ENCODE measurements at places on chromosomes 5 and 9. TPM values are rescaled to one million over a fixed set of nuclear protein-coding genes. Genes with fewer than 3 reads are reported as not detected.

DDX4 gene
- not detected for polyA plus RNA-seq

DNA sequence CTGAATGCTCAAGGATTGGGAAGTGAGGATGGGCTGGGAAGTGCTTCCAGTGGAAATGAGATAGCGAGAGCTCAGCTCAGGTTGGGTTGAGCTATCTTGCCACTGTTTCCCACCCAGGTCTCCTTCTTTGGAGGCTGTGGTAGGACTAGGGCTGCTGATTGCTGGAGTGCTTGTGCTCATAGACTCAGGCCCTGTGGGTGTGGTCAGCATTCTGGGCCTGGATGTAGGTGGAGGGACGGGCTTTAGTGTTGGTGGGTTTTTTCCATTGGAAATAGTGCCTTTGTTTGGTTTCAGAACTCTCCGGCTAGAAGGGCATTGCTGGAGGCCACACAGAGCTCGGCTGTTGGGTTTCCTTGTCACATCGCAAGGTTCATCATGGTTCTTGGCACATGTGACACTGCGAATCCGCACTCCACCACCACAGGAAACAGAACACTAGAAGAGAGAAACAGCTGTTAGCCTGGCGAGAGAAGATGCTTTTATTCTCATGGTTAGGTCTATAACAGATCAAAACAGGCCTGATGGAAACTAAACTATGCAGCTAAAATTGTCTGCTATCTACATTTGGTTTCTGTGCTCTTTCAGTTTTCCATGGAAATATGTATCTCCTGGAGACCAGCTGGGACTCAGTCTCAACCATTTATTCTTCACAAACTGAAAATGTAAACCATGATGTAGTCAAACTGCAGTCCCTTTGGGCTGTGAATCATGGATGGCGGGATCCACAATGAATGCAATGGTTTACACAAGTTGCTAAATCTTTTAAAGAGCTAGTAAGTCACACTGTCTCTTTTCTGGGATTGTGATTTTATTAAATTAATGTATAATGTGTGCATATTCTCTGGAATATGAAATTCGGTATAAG, 136.2 kb downstream of the TARS1 start:
- H3K4me1 ChIP-seq, result no peaks in the 10 kb centered on the region
- no peaks in the 10 kb centered on the region for H3K36me3 ChIP-seq
- DNase-seq, result no peak
- peaks cover 2% of the 10 kb centered on the region for H3K27me3 ChIP-seq

DNA sequence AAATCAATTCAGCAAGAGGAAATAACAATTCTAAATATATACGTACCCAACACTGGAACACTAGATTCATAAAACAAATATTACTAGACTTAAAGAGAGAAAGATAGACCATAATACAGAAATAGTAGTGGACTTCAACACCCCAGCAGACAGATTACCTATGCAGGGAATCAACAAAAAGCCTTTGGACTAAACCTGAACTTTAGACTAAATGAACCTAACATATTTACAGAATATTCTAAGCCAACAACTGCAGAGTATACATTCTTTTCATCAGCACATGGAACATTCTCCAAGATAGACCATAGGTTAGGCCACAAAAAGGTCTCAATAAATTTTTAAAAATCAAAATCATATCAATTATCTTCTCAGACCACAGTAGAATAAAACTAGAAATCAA, 32.9 kb upstream of the BARX1 start:
- H3K36me3 ChIP-seq, result no peaks in the 10 kb centered on the region

PPP1R26 gene
- 5.7 TPM for polyA plus RNA-seq

IL4 gene
- polyA plus RNA-seq, result not detected

DNA sequence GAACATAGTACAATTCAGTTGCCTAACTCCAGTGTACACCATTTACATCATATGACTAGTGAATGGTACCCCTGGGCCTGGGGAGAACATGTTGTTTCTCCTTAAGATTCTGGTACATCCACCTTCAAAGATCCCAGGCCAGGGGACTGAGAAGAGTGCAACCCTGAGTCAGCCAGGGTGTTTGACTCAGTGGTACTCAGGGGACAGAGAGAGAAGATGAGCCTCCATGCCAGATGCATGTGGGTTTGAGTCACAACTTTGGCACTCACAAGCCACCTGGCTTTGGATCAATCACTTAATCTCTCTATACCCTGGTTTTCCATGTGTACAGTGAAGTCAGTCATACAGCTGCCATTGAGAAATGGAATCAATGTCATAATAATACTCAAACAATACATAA, 53.7 kb downstream of the MAP1B start:
- H3K4me1 ChIP-seq, result peaks cover 36% of the 10 kb centered on the region
- H3K36me3 ChIP-seq, result peaks cover 6% of the 10 kb centered on the region
- no peaks in the 10 kb centered on the region for H3K27me3 ChIP-seq
- H3K4me3 ChIP-seq, result no peak overlapping the region
- no peak for DNase-seq
- H3K27ac ChIP-seq, result peak overlapping the region; percentile 43

CNTNAP3B gene
- 29.8 TPM for polyA plus RNA-seq

DNA sequence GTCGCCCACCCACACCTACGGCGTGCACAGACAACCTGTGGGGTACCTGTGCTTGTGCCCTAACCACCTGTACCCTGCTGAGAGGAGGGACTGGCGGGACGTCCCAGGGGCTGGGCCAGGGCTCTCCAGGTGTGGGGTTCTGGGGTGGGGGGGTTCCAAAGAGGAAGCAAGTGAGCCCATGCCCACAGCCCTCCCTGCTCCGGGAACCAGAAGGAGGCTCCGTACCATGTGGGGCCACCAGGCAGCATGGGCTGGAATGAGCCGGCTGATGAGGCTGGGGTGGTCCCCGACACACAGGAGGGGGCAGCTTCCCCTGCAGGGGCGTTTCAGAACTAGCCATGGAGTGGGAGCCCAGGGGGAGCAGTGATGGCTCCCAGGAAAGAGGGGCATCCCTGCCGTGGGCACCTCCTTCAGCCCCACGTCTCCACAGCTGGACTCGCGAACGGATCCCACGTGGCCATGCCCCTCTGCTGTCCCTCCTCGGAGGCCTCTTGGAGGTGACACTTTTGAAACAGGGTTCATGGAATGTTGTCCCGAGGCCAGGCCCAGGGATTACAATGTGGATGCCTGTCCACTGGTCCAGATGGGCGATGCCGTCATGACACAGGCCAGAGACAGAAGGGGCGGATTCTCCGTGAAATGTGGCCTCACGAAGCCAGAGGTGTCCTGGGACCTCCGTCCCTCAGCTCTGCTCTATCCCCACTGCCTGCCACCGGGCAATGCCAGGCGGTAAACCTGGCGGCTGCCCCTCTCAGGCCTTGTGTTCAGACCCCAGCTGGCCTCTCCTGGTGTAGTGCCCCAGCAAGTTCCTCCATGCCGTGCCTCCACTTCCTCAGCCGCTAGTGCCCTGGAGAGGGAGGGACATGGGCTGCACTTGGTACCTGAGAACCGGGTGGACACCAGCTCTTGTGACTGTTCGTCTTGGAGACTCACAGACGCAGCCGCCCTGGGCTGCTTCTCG, 33.6 kb upstream of the IRX4 start:
- no peak overlapping the region for H3K4me3 ChIP-seq
- H3K27me3 ChIP-seq, result no peaks in the 10 kb centered on the region
- H3K36me3 ChIP-seq, result no peaks in the 10 kb centered on the region
- no peak for DNase-seq

DNA sequence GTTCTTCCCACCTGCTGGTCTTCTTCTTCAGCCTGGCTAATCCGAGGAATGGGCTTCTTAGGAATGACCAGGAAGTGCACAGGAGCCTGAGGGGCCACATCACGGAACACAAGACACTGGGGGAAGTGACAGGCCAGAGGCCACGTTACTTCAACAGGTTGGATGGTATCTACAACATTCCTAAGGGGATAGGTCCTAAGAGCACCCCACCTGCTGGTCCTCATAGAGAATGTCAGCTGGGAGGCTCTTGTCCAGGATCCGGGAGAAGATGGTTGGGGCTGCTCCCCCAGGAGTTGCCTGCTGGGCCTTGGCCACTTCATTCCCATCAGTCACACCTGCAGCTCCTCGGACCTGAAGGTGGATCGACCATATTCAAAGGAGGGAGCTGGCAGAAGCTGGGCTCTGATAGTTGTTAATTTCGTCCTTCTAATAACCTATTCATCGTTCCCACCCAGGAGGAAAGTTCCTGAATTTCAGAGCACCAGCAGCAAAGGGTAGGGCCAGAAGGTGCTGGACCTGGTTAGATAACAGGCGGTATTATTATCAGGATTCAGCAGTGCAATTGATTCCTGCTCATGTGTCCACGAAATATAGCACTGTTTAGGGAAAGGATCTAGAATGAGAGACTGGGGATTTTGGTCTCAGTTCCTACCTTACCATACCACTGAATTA, 1.3 kb downstream of the HINT2 start:
- H3K27ac ChIP-seq, result no peak overlapping the region
- DNase-seq, result peak; percentile 19
- no peaks in the 10 kb centered on the region for H3K36me3 ChIP-seq
- H3K4me1 ChIP-seq, result peaks cover 21% of the 10 kb centered on the region

DNA sequence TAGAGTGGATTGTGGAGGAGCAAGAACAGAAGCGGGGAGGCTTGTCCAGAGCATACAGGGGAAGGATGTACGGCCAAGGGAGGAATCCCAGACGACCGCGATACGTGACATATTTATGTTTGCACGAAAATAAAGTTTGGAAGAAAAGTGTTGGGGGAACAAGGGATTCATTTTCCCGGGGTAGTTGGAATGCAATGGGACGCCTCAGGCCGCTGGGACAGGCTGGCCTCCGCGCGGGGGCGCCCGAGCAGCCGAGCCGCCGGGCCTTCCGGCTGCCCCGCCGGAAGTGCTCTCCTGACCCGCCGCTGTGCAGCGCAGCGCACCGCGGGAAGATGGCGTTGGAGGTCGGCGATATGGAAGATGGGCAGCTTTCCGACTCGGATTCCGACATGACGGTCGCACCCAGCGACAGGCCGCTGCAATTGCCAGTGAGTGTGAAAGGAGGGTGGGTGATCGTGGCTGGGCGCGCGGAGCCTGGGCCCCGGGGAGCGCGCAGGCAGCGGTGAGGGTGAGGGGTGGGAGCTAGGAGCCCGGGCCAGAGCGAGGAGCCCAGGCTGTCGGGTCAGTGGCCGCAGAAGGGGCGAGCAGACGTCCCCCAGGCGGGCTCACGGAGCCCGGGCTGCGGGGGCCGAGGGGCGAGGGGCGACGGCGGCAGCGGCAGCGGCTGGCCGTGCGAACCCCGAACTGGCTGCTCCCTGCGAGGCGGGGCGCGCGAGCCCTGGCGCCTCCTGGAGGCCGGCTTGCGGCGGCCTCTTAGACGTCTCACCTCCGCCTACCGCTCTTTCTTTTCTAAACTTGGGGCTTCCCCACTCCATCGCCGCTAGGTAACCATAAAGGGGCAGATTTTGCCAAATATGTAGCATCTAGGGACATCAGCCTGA, at the start of gene PHAX:
PHAX (plus strand) TSS at position 317 of the 881 bp plus-strand sequence; CDS start at position 333, 16 bp downstream.
- peak within 1 kb of the TSS; percentile 85 for H3K4me3 ChIP-seq
- peak within 1 kb of the TSS; percentile 61 for H3K27ac ChIP-seq
- no peaks in the 10 kb centered on the region for H3K27me3 ChIP-seq
- peaks cover 19% of the 10 kb centered on the region for H3K4me1 ChIP-seq
- peak; percentile 77 for DNase-seq
- H3K36me3 ChIP-seq, result peaks cover 3% of the 10 kb centered on the region

TCF7 gene
- polyA plus RNA-seq, result 1.8 TPM

DNA sequence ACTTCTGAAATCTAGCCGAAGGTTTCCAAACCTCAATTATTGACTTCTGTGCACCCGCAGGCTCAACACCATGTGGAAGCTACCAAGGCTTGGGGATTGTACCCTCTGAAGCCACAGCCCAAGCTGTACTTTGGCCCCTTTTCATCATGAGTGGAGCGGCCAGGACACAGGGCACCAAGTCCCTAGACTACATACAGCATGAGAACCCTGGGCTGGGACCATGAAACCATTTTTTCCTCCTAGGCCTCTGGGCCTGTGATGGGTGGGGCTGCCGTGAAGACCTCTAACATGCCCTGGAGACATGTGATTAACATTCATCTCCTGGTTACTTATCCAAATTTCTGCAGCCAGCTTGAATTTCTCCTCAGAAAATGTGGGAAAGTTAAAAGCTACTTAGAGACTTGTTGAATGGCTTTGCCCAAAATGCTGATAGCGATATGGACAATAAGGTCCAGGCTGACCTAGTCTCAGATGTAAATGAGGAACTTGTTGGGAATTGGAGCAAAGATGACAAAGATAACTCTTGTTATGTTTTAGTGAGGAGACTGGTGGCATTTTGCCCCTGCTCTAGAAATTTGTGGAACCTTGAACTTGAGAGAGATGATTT, 34.1 kb upstream of the CPLANE1 start:
- H3K4me3 ChIP-seq, result no peak overlapping the region
- no peak overlapping the region for H3K27ac ChIP-seq
- H3K4me1 ChIP-seq, result no peaks in the 10 kb centered on the region
- no peak for DNase-seq
- H3K36me3 ChIP-seq, result no peaks in the 10 kb centered on the region
- no peaks in the 10 kb centered on the region for H3K27me3 ChIP-seq

DNA sequence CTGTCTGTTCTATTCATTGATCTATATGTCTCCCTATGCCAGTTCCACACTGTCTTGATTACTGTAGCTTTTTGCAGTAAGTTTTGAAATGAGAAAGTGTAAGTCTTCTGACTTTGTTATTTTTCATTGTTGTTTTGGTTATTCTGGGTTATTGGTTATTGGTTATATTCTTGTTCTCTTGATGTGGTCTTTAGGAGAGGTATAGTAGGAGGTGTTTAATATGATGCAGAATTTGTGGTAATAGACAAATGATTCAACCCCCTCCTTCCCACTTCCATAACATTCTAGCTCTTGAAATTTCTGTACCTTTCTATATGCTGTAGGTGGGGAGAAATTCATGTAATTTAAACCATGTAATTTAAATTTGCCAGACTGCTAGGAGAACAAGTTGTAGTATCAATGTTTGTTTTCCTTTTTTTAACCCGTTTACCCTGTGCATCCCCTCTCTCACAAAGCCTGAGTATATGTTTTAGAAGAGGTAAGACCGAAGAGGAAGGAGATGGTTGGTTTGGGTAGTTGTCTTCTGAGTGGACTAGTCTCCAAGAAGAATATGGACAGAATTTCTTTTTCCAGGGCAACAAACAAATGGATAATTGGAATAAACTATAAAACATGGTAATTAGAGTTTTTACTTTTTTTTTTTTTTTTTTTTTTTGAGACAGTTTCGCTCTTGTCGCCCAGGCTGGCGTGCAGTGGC, 19.2 kb downstream of the ANKHD1 start:
- no peaks in the 10 kb centered on the region for H3K4me1 ChIP-seq
- H3K27ac ChIP-seq, result no peak overlapping the region
- DNase-seq, result no peak
- H3K36me3 ChIP-seq, result no peaks in the 10 kb centered on the region
- H3K27me3 ChIP-seq, result no peaks in the 10 kb centered on the region

RGS3 gene
- polyA plus RNA-seq, result 356 TPM

DNA sequence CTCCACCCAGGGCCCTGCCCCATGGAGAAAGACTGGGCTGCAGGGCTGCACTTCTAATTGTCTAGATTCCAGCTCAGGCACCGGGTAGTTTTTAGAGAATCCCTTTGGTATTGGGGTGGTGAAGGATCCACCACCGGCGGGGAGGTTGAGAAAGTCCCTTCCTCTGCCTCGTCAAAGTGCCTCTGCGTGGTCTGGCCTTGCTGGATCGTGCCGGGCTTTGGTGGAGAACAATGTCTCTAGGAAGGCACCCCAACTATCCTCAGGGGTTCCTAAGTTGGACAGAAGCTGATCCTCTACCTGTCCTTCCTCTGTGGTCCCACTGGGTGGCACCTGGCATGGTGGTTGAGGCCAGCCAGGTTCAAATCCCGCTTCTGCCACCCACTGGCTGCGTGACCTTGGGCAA, 7.3 kb upstream of the AMBP start:
- H3K27me3 ChIP-seq, result peaks cover 18% of the 10 kb centered on the region
- H3K27ac ChIP-seq, result no peak overlapping the region
- no peaks in the 10 kb centered on the region for H3K4me1 ChIP-seq
- H3K4me3 ChIP-seq, result no peak overlapping the region

SLC45A2 gene
- polyA plus RNA-seq, result not detected

LECT2 gene
- polyA plus RNA-seq, result not detected

TAF11L6 gene
- not detected for polyA plus RNA-seq
